ENCODE measurements at places on chromosomes 6 and 20.
A peak's percentile ranks its signal among the peaks of the same experiment; 100 is the strongest.

DNA sequence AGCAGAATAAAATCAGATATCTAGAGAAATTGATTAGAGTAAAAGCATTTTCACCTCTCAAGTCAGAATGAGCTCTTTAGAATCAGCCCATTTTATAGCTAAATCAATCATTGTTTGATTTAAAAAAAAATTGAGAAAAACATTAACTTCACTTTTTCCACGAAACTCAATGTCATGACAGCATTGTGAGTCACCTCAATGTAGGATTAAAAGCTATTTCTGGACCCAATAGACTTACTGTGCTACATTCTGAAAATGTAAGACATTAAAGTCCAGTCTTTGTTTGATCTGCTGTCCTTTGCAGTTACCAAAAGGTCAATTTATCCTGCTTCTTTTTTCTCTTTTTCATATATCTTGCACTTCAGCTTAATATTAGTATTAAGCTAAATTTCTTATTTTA lies 519.4 kb upstream of the ZNF337 start:
- no peak for DNase-seq

DNA sequence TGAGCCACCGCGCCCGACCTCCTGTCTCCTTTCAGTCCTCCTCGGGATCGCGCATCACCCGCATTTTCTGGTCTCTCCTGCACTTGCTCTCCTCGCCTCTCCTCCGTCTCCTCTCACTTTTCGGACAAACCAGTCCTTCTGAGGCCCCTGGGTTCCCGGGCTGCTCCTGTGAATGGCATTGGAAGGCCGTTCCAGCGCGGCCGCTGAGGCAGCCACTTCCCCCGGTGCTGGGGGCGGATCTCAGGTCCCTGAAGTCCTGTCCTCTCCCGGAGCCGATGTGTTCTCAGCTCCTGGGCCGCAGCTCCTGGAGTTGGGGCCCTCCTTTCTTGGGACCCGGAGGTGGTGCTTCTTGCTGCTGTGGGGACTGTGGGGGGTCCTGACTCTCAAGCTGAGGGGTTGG lies 803 bp downstream of the MICB start:
- DNase-seq = no peak

GRCh38 chr20:23606652-23607049 lies 934 bp upstream of the CST9 start:
- DNase-seq = peak; percentile 86

GRCh38 chr6:111794727-111795452 lies 78.4 kb downstream of the FYN start:
- DNase-seq = no peak

GRCh38 chr6:35049900-35050756 lies 91.0 kb downstream of the TCP11 start:
- no peak for DNase-seq

DNA sequence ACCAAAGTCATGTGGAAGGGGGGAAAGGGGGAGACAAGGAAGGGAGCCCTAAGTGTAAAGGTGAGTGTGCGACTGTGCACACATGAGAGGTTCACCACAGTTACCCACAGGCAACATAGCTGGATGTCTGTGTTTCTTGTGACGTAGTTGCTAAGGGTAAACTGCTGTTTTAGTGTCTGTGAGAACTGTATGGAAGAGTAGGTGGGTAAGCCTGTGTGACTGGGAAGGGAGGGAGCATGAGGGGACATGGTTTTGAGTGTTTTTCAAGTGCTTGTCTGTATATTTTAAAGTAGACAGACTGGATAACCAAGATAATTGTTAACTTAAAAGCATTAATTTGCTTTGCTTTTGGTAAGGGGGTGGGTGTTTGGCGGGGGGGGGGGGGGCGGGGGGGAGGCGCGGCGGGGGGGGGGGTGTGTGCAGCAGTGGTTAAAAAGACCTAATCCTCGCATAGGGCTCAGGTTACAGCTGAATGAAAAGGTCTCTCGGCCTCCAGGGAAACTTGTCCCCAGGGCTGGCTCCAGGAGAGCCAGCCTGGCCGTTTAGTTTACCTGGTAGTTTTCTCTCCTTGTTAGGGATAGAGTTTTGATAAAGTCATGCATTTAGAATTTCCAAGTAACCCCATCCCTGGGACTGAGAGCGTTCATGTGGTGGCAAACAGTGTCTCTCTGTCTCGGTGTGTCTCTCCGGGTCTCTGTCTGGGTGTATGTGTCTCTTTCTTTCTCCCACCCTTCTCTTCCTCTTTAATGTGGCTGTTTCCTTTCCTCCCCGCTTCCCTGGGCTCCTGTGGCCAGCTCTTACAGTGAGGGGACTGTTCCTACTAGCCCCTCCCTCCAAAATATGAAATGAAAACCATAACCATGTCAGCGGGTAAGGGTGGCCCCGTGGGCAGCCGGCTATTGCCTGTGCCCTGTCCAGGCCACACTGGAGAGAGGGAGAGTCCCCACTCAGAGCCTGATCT lies 3.4 kb downstream of the SCUBE3 start:
- DNase-seq = no peak

- DNase-seq = peak; percentile 73
Measured at GRCh38 chr6:159692303-159693127, 526 bp downstream of the SOD2 start.

GRCh38 chr6:84779380-84779779 lies 15.0 kb upstream of the TBX18 start:
- no peak for DNase-seq

DNA sequence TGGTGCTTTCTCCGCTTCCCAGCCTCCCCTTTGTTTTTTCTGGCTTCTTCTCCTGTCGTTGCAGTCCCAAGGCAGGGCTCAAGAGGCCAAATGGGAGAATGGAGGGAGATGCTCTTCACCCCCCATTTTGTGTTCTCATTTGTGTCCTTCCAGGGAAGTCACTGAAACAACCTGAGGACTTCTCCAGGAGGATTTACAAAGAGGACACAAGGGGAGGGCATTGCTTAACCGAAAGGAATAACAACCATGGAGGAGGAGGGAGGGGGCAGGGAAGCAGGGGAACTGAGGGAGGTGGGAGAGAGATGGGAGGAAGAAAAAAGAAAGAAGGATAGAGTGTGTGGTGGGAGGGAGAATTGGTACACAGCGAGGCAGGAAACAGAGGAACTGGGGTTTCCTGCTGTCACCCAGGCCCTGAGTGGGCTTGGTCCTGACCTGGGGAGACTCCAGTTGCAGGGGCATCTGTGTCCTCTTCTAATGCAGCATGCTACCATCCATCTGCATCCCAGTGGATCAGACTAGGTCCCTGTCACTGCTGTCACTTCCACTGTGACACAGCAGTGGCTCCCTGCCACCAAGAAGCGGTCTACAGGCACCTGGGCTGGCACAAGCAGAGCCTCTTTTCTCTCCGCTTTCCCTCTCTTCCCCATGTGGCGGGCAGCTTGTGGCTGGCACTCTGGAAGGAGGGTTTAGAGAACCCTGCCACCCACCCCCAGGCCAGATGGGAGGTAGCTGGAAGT lies 17.1 kb upstream of the MLN start:
- DNase-seq = no peak

DNA sequence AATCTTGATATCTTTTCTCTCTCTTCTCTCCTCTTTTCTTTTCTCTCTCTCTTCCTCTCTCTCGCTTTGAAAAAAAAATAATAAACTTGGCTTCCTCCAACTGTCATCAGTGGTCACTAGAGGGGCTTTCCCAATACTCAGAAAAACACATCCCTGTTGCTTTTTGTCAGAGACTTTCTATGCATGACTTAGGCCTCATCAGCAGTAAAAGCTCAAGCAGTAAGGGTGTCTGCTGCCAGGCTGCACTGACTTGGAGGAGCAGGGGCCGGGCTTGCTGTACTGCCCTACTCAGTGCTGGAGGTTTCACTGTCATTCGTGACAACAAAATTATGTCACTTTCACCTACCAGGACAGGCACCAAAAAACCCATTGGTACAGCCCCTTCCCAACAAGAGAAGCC lies 272.0 kb downstream of the ADGB start:
- DNase-seq = no peak

DNA sequence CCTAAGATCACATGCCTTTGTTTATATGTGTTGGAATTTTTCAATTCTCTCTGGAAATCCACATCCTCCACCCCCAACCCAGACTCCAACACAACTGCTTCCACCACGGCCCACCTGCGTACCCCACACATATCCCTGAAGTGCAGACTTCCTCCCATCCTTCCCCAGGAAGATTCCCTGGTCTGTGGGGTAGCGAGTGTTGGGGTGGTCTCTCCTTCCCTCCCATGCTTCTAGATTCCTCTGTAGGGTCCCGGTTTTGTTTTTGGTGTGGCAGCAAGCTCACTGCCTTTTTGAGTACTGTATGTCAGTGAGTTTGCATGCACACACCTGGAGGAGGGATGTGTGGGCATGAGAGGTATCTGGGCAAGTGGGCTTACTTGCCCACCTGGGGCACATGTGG lies 127.6 kb downstream of the MRPL14 start:
- no peak for DNase-seq

- DNase-seq = no peak
Measured at GRCh38 chr20:49685809-49686208, 27.9 kb downstream of the B4GALT5 start.

GRCh38 chr6:72905705-72906478 lies 284.0 kb downstream of the KCNQ5 start:
- no peak for DNase-seq

DNA sequence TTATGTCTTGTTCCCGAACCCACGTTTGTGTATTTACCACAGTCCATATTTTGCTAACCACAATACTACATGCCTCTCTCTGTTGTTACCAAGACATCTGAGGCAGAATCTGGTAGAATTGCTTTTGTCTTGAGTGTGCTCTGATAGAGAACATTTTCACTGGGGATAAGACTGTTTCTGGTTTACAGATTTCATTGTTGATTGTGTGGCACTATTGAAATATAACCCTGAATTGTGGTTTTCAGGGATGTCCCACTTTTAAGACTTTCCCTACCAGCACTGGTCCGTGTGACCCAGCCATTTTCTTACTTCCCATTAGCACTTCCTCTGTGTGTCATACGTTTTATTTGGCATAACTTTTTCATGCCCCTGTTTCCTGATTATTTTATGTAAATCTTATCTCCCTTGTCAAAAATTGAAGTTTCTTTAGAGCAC lies 12.2 kb downstream of the NCOA7 start:
- DNase-seq = no peak

DNA sequence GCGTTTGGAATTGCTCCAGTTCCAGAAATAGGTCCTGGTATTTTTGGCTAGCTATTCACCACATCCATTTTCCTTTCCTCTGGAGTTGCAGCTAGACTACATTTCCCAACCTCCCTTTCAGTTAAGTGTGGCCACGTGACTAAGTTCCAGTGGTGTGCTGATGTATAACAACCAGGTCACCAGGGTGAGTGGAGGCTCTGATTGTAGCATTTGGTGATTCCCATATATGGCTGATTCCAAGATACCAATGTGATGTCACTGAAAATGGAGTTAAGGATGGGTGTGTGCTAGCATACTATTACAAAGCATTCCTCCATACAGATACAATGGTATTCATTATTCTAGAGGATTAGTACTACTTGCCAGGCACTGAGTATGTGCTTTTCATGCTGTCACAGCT lies 49.7 kb upstream of the STK35 start:
- no peak for DNase-seq

DNA sequence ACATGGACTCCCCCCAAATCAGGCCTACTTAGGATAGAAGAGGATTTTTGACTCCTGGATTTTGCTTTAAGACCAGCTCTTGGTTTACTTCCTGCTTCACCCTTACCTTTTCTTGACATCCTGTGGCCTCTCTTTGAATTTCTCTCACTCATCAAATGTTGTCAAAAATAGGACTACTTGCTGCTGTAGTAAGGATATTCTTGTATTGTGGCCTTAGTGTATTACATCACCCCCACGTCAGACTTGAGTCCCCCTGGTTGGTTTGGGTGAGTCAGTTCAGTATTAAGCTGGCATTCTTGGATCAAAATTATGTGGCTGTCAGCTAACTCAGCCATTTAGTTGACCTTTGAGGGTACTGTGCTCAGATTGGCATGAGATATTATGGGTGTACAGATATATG lies 1.1 kb downstream of the TPX2 start:
- peak; percentile 31 for DNase-seq

DNA sequence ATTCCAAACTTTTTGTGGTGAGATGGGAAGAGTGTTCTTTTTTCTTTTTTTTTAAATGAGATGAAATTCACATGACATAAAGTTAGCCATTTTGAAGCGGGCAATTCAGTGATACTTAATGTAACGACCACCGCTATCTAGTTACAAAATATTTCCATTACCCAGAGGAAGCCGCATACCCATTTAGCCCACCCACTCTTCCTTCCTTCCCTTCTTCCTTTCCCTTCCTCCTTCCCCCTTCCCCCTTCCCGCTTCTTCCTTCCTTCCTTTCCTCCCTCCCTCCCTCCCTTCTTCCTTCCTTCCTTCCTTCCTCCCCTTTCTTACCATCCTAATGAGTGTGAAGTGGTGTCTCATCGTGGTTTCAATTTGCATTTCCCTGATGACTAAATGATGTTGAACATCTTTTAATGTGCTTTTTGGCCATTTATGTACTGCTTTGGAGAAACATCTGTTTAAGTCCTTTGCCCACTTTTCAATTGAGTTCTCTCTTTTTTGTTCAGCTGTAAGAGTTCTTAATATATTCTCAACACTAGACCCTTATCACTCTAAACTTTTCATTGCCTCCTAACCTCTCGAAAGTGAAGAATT lies 371.1 kb downstream of the FARS2 start:
- DNase-seq = no peak

- no peak for DNase-seq
Measured at GRCh38 chr6:22146678-22146930, 150.2 kb downstream of the PRL start.

GRCh38 chr20:51565298-51566144 lies 23.0 kb upstream of the NFATC2 start:
- no peak for DNase-seq

GRCh38 chr6:38481851-38482250 lies 157.9 kb downstream of the BTBD9 start:
- DNase-seq = no peak

GRCh38 chr6:135722679-135723078 lies 128.8 kb upstream of the PDE7B start:
- peak; percentile 5 for DNase-seq

Measured in GM13977 (cell line).